ENCODE measurements at places on chromosomes 13 and 19.

DNA sequence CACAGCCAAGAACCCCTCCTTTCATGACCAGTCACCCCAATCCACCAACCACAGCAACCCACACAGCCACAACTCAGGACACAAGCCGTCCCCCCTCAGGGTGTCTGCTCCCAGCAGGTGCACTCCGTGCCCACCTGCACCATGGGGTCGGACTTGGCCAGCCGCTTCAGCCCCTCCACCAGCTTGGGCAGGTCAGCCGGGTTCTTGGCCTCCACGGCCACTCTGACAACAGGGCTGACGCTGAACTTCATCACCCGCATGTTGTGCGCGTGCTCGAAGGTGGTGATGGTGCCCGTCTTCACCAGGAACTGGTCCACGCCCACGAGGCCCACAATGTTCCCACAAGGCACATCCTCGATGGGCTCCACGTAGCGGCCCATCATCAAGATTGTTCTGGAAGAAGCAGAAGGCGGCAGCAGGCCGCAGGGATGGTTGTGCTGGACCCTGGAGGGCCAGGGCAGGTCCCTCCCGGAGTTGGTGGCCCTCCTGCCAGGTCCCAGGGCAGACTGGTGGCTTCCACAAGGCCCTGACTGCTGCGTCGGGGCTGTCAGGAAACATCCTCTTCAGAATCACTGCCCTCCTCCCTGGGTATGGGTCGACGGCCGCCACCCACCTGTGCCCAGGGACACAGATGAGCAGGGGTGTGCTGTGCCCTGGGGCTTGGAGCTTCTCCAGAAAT lies 5.5 kb downstream of the EEF2 start:
- no peak for DNase-seq

DNA sequence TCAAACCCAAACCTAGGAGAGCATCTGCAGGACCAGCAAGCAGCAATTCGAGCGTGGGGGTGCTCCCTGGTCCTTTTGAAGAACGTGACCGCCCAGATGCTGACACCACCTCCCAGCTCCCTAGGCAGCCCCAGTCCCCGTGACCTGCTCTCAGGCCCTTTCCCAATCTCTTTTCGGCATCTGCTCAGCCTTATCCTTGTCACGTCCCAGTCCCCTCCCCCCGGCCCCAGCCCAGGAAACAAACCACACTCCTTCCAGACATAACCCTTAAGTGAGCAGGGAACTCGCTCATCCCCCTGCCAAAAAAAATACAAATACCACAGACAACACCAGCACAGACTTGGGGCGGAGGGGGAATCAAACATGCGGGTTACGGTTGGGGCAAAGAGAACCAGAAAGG lies 3.3 kb downstream of the MLLT1 start:
- DNase-seq = no peak

DNA sequence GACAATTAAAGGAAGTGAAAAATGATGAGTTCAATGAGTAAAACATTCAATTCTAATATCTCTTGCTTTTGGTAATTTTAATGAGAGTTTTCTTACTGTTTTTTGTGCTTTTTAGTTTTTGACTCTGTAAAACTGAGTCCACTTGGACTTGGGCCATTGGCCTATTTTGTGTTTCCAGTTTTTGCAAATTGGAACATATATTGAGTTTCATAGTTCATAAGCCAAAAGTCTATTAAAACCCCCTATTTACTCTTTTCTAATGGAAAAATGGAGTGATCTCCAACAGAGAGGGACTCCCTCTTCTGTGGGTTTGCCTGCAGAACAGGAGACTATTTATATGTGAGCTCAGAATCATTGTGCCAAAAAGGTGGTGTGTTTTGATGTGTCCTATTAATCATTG lies 219.7 kb upstream of the SPRY2 start:
- no peak for DNase-seq

GRCh38 chr19:35278578-35279284 lies 3.6 kb upstream of the HAMP start:
- DNase-seq = no peak

DNA sequence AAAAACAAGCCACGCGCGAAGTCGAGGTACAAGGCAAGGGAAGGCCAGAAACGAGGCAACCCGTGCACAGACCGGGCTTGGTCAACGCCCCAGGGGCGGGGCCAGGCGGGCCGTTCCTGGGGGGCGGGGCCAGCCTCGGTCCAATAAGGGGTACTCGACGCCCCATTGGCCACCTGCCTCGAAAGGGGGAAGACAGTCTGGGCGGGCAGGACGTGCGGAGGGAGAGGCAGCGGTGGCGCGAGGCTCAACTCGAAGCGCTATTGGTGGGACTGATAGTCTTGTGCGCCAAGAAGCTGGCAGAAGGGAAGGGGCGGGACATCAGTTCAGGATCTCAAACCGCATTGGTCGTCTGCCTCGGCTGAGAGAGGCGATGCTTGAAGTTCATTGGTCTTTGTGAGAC lies at the start of gene LYPD4:
Gene LYPD4, minus strand, starts transcription at position 83 of the 400 bp plus-strand sequence. CDS start 5,398 bp downstream, outside the sequence.
- DNase-seq = no peak

DNA sequence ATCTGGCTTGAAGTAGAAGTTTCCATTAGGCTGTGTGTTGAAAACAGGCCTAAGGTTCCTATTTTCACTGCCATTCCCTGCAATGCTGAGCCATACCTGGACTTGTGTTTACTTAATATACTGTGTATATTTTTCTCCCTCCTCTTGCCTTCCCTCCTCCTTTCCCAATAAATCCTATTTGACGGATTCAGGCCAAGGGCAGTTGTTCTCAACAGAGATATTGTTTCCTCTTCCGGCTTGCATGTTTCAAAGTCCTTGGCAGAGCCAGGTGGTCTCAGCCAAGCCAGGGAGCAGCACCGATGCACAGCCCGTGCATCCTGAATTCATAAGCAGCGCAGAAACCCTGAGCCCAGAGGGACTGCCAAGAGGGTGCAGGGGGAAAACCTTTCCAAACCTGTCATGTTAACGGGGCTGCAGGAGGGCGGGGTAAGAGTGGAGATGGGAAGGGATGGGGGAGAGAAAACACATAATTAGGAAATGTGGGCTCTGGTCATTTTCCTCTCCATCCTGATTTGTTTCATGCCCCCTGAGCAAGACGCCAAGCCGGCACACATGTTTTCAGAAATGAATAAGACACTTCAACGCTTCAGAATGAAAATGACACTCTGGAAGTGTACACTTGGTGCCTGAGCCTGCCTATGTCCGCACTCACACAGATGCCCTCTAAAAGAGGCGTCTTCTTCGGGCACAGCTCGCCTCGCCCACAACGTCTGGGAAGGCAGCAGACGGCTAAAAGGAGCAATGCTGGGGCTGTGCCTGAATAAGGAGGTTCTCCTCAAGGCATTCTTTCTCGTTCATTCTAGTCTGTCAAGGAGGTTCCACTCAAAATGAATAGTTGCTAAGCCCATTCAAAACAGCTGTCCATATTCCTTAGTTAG lies 149.3 kb upstream of the UBL3 start:
- DNase-seq = no peak

GRCh38 chr13:30319655-30320054 lies 12.3 kb upstream of the KATNAL1 start:
- DNase-seq = no peak

GRCh38 chr19:10726268-10726667 lies 8.4 kb downstream of the DNM2 start:
- DNase-seq = no peak

- DNase-seq = no peak
These were observed 1.9 kb upstream of the TMEM59L start for GRCh38 chr19:18610556-18611326.

DNA sequence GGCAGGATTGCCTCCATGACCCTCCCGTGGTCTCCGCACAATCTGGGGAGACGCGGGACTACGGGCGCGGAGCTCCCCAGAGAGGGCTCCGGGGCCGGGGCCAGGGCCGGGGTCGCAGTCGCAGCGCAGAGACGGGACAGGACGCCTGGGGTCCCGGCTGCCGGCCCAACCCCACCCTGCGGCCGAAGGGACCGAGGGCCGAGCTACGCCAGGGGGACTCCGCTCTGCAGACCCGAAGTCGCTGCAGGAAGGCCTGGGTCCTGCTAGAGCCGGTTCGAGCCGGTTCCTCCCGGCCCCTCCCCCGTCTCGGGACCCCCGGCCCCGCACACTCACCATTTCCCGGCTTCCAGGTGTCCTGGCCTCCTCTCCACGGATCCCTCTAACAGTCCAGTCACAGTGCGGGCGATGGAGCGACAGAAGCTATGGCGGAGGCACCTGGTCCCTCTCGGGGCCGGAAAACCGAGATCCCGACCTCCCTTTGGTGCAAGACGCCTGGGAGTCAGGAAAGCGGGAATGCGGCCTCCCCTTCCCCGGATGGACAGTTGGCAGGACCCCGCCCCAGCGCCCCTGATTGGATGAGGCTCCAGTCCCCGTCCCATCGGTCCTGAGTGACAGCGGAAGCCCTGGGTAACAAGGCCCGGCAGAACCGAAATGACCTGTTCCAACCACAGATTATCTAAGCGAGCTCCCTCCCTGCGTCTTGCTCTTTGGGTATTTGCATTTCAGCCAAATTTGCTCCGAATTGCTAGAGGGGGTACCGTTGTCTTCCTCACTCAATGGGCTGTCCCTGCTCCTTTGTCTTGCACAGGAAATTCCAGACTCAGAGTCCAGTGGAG lies at the start of gene ZNF625:
Gene ZNF625, minus strand, starts transcription at position 512 of the 836 bp plus-strand sequence. Its CDS starts 176 bp downstream, at position 336.
- DNase-seq = peak; percentile 75

GRCh38 chr19:55384131-55384919 lies at the start of gene TMEM238:
Gene TMEM238 (minus strand): TSS chr19:55384292. CDS start chr19:55384259, 33 bp downstream.
- no peak for DNase-seq

DNA sequence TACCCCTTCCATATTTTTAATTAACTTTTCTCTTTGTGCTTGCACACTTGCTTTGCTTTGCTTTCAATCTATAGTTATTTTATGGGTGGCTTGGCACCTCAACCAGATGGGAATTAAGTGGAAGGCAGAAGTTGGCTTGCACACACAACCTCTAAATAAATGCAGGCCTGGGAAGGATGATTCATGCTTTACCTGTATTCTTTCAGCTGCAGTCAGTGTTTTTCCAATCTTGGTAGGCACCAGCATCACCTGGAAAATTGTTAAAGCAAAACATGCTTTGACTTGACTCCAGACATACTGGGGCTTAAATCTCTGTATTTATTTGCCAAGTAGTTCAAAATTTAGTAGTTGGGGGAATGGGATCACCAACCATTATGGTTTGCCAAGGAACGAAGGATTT lies 543.0 kb downstream of the GPC6 start:
- DNase-seq = no peak

- DNase-seq = no peak
These were observed 577.2 kb downstream of the MYO16 start for GRCh38 chr13:109206616-109207015.

DNA sequence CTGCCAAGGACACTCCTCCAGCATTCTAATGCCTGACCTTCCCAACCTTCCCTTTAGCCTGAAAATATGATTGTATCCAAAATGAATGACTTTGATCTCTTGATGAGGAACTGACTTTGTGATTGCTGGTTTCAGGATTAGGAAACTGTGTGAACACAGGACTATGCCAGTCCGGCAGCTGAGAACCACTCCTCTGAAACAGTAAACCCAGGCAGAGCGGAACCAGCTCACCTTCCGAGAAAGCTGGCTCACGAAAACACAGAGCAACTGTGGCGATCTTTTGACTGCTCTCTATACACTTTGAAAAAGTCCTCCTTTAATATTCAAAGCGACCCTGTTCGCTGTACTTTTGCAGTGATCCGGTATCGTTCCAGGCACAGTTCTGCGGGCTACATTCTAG lies 258.8 kb upstream of the IRS2 start:
- DNase-seq = no peak

DNA sequence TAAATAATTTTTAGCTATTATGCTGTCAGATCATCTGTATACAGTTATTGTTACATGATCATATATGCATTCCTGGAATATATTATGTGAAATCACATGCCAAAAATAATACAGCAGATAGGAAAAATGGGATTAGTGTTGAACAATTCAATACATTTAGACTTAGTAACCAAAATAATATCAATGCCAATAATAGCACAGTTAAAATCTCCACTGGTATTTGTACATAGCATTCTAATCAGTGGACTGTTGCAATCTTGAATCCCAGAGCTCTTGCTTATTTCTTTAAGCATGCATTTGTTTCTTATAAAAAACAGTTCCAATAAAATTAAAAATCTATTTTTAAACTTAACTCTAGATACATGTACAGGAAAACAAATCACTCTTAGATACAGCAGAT lies 2772.2 kb downstream of the PCDH9 start:
- no peak for DNase-seq

DNA sequence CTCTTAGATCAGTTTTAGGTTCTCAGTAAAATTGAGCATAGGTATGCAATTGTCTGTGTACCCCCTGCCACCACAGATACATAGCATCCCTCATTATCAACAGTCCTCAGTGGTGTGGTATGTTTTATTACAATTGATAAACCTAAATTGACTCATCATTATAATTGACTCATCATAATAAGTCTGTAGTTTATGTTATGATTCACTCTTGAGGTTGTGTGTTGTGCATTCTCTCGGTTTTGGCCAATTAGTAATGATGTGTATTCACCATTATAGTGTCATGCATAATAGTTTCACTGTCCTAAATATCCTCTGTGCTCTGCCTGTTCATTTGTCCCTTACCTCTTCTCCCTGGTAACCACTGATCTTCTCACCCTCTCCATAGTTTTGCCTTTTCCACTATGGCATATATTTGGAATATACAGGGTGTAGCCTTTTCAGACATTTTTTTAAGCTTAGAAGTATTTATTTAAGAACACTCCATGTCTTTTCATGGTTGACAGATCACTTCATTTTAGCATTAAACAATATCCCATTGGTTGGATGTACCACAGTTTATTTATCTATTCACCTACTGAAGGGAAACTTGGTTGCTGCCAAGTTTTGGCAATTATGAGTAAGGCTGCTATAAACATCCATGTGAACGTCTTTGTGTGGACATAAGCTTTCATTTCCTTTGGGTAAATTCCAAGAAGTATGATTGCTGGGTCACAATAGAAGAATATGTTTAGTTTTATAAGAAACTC lies 1620.6 kb upstream of the MIR17HG start:
- peak; percentile 43 for DNase-seq

DNA sequence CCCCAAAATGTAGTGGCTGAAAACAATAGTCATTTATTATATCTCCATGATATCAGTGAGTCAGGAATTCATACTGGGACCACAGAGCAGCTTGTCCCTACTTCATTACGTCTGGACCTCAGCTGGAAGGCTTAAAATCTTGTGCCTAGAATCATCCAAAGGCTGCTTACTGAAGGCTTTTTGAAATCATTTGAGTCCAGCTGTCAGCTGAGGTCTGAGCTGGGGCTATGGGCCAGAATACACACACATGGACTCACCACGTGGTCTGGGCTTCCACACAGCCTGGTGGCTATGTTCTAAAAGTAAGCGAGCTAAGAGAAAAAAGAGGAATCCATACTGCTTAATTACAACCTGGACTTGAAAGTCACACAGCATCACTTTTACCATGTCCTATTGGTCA lies 209.2 kb downstream of the KCTD12 start:
- no peak for DNase-seq

DNA sequence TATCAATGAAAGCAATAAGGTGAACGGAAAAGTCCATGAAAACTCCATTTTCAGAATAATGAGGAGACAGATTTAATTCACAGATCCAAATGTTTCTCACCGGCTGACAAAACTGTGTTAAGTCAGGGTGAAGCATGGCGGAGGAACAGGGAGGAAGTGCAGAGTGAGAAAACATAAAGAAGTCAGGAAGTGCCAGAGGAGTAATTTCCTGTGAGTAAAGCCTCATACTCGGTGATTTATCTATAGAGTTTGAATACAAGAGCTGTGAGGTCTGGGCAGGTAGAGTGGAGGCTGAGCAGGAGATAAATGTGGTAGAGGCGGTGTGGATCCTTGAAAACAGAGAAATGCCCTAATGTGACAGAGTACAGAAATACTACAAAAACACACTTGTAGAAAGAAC lies 11.4 kb downstream of the CARD8 start:
- no peak for DNase-seq

GRCh38 chr19:13906521-13906904 lies 512 bp downstream of the CC2D1A start:
- DNase-seq = no peak
